H1 (cell line): ENCODE measurements at places on chromosomes 1 and 21. TPM values are rescaled to one million over a fixed set of nuclear protein-coding genes. Genes with fewer than 3 reads are reported as not detected.

The LPAR3 gene
- total RNA-seq: 25.4 and 26.8 TPM in 2 replicates

The TSSK3 gene
- total RNA-seq: 1.2 and 1.5 TPM in 2 replicates

The LRRC3 gene
- 5.4 and 5.9 TPM in 2 replicates for total RNA-seq

The PSRC1 gene
- 67.3 and 69.6 TPM in 2 replicates for total RNA-seq

The IVL gene
- total RNA-seq: not detected in 2 replicates

The C8B gene
- not detected in 2 replicates for total RNA-seq

The CRYAA gene
- not detected in 2 replicates for total RNA-seq

The TMEM82 gene
- total RNA-seq: 0.21 and 0.32 TPM in 2 replicates

The NTMT2 gene
- total RNA-seq: 0.67 TPM in 1 of 2 replicates, not detected in the other
